ENCODE measurements at places on chromosomes 13 and 19.

DNA sequence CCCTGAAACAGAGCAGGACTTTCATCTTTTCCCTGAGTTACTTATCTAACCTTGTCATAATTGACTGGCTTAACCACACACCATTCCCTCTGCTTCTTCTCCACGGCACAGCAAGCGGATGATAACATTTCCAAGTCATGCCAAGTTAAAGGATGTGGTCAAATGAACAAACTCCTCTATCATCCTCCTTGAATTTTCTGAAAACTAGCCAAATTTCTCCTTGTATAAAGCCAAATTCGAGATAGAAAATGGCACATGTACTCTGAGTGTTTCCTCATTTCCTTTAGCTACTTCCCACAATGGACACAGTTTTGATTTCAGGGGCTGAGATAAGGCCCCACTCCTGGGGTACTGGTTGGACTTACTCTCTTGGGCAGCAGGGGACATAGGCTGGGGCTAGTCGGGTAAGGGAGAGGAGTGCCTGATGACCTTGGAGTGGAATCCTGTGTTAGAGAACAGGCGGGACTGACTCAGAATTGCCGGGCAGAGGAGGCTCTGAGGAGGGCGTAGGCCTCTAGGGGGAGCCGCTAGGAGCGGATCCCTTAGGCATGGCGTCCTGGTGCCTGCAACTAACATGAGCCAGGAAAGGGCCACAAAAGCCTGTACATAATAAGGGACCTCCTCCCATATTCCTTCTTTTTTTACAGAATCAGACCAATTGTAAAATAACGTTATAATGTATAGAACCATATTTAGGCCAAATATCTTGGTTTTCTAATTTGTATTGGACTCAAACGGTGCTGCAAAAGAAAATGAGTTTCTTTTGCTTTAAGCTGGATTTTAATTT lies 20.3 kb upstream of the TMTC4 start:
- DNase-seq = no peak

GRCh38 chr13:32426990-32427851 lies 709 bp downstream of the N4BP2L1 start:
- peak; percentile 42 for DNase-seq

DNA sequence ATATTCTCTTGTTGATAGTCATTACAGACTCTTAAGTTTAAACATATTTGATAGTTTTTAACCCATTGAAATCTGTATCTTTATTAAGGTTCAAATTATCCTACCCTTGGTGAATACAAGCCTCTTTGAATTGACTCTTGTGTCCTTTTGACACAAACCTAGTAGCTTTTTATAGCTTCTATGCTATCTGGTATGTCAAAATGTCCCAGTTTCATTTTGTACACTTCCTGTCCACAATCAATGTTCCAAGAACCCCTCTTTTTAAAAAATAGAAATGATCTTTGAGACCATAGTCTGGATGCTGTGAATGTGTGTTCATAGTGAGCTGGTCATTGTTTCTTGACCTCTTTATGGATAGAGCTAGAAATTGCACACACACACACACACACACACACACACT lies 39.2 kb upstream of the FGF14 start:
- no peak for DNase-seq

GRCh38 chr13:30124131-30124768 lies 183.1 kb downstream of the KATNAL1 start:
- no peak for DNase-seq

GRCh38 chr19:18430417-18431144 lies 7.4 kb downstream of the ISYNA1 start:
- no peak for DNase-seq

Data from central memory CD8-positive, alpha-beta T cell (primary cell).